ENCODE measurements at places on chromosomes 1 and 21.

DNA sequence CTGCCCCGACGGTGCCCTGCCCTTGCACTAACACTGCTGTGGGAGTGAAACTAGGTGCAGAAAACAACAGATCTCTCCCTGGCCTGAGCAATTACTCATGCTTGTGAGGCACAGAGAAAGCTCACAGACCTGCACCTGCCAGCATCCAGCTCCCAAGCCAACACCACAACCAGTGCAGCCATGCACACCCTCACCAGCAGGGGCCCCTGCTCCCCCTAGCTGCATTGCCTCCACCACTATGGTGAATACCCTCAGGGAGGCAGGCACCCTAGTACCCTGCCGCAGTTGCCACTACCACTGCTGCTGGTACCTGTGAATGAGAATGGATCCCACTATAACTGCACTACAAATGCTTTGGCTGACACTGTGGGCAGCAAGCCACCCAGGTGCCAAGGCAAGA, 7.1 kb upstream of the DIRAS3 start:
- no peak for DNase-seq

- no peak for DNase-seq
Observed at GRCh38 chr1:117814856-117815797, 114.3 kb downstream of the GDAP2 start.

- no peak for DNase-seq
Observed at GRCh38 chr1:107327446-107327845, 186.6 kb downstream of the NTNG1 start.

- no peak for DNase-seq
Observed at GRCh38 chr21:45767071-45768006, 123.8 kb downstream of the PCBP3 start.

Measured in stimulated activated CD8-positive, alpha-beta memory T cell treated with anti-CD3 and anti-CD28 coated beads, Interleukin-2, amount 100 ng/mL, for 1 hour (primary cell).